Daoy (cell line): ENCODE measurements at places on chromosomes 13 and 19.

GRCh38 chr19:10808937-10809649, 26.9 kb downstream of the TMED1 start:
- DNase-seq = peak; percentile 78

DNA sequence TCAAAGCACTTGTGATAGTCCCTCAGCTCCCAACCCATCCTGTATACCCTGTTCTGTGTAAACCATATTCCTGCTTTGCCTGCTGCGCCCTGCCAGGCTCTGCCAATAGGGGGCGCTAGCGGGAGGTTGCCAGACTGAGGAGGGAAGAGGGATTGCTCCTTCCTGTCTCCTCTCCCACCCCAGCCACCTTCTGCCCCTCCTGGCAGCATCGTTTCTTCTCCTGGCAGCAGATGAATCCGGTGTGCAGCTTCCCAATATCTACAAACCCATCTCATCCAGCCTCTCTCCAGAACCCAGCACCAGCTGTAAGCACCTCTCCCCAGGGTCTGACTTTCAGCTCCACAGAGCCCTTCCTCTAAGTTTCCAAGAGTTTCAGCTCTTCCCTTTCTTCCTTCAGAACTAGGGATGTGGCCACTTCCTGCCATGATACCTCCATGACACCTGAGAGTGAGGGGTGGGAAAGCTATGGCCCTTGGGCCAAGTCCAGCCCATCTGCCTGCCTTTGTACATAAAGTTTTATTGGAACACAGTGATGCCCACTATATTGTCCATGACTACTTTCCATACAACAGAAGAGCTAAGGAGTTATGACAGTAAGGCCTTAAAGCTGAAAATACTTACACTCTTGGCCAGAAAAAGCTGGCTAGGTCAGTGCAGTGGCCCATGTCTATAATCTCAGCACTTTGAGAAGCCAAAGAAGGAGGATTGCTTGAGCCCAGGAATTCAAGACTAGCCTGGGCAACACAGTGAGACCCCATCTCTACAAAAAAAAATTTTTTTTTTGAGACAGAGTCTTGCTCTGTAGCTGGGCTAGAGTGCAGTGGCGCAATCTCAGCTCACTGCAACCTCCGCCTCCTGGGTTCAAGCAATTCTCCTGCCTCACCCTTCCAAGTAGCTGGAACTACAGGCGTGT, 34.5 kb upstream of the ATP1A3 start:
- DNase-seq = peak; percentile 50

DNA sequence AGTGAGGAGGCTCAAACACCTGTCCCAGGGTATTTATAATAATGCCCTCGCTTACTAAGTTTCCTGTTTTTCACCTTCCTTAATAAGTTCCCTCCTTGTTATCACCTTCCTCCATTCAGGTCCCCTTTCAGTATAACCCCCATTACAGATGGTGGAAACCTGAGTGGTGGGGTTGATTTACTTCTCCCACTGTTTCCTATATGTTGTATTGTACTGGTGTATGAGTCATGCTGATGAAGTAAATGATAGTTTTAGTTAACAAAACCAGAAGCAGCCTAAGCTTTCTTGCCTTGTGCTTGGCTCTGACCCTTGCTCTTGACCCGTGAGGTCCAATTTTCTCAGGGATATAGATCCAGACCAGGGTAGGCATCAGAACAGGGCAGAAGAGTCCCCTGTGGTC, 22.3 kb upstream of the TNFSF11 start:
- no peak for DNase-seq

GRCh38 chr19:57599377-57599760, 316 bp upstream of the ZNF530 start:
- DNase-seq = no peak
